Muscle of back (tissue), 13 donors: ENCODE measurements at places on chromosomes 13 and 19. TPM values are rescaled to one million over a fixed set of nuclear protein-coding genes. Genes with fewer than 3 reads are reported as not detected.

The FFAR3 gene
- polyA plus RNA-seq: 0.13 TPM

DNA sequence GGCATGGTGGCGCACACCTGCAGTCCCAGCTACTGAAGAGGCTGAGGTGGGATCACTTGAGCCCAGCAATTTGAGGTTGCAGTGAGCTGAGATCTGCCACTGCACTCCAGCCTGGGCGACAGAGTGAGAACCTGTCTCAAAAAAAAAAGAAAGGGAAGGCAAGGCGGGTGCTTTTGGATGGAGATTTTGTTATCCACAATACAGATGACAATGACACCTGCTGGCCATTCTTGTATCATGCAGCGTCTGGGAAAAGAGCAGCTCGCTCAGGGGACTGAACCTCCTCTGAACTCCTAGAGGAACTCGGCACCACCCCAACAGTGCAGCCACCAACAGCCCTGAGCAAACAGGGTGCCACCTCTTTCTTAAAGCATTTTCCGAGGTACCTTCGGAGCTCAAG, 22.8 kb downstream of the HAUS8 start:
- DNase-seq: peak; percentile 64

GRCh38 chr13:102400675-102401145, 1.1 kb downstream of the FGF14 start:
- peak; percentile 38 for DNase-seq

DNA sequence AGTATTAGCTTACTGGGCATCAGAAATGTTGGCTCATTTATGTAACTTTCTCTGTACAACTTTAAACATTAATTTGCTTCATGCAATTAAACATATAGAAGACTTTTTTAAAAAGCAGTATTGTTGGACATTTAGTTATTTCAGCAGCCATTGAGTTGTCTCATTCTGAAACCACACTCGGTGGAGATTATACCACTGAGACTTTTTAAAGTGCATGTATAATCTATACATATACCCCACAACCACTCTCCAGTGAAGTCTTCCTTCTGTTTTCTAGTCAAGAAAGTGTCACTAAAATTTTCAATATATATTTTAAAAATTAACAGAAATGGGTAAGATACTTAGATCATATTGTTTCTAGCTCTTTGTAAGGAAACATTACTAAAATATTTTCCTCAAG, 15.5 kb downstream of the SETDB2 start:
- no peak for DNase-seq

The PABPC3 gene
- 0.73 TPM for polyA plus RNA-seq

GRCh38 chr13:40094056-40094455, 438.6 kb downstream of the COG6 start:
- no peak for DNase-seq

- DNase-seq: no peak
Measured at GRCh38 chr19:4012975-4013634, 5.6 kb downstream of the PIAS4 start.

The SYT5 gene
- polyA plus RNA-seq: not detected

GRCh38 chr13:98781470-98781869, 29.0 kb upstream of the SLC15A1 start:
- DNase-seq: no peak

DNA sequence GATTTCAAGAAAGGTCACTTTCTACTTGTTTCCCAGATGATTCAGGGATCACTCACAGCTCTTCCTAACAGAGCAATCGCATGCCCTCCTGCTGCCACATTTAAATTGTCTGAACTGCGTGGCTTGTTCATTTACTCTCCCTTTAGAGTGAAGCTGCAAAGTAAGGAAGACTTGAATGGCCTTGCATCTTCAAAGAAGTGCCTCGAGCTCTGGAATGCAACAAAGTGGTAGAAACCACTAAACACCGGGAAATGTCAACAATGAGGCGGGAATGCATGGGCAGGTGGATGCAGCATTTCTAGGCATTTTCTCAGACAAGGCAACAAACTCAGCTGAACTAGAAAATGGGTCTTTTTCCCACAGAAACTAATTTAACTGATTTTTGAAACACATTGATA, 10.3 kb upstream of the DACH1 start:
- DNase-seq: no peak

The FLT1 gene
- 20.6 TPM for polyA plus RNA-seq

DNA sequence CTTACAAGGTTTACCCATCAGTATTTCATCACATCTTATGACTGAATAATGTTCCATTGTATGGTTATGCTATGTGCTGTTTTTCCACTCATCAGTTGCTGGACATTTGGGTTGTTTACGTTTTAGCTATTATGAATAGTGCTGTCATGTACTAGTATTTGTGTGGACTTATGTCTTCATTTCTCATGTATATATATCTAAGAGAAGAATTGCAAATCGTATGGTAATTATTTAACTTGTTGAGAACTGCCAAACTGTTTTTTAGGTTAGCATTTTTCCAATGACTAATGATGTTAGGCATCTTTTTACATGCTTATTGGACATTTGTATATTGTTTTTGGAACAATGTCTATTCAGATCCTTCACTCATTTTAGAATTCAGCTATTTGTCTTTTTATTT, 368.3 kb downstream of the LMO7 start:
- DNase-seq: no peak

DNA sequence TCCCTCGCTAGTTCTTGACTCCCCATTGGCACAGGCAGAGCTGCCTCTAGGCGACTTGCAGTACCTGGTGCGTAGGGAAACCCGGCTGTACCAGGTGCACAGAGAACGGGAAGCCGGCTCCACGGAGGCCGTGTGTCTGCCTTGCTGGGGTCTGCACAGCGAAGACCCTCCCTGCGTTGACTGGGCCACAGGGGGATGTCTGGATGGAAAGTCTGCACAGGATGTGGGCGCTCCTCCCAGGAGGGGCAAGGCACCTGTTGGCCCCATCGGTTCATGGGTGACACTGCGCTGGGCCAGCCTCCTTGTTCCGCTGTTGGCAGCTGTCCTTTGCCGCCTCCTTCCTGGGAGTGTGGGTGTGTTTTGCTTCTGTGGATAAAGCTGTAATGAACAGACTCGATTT, 138.3 kb downstream of the TEX29 start:
- no peak for DNase-seq

GRCh38 chr19:29484876-29485275, 40.9 kb upstream of the VSTM2B start:
- no peak for DNase-seq

The FGF22 gene
- not detected for polyA plus RNA-seq

- no peak for DNase-seq
Measured at GRCh38 chr19:41698746-41699230, 9.6 kb upstream of the CEACAM5 start.

The MED4 gene
- polyA plus RNA-seq: 55.7 TPM

GRCh38 chr19:48006762-48007161, 12.3 kb downstream of the ELSPBP1 start:
- DNase-seq: no peak

The NLRP4 gene
- not detected for polyA plus RNA-seq

- DNase-seq: no peak
Measured at GRCh38 chr13:27034678-27035111, 136.9 kb downstream of the USP12 start.

The PLEKHG2 gene
- 54.0 TPM for polyA plus RNA-seq

- peak; percentile 38 for DNase-seq
Measured at GRCh38 chr13:112968910-112969691, at the start of gene MCF2L. MCF2L (plus strand) TSS chr13:112969214; CDS start chr13:112969380, 166 bp downstream.

The MIA gene
- 2.2 TPM for polyA plus RNA-seq

DNA sequence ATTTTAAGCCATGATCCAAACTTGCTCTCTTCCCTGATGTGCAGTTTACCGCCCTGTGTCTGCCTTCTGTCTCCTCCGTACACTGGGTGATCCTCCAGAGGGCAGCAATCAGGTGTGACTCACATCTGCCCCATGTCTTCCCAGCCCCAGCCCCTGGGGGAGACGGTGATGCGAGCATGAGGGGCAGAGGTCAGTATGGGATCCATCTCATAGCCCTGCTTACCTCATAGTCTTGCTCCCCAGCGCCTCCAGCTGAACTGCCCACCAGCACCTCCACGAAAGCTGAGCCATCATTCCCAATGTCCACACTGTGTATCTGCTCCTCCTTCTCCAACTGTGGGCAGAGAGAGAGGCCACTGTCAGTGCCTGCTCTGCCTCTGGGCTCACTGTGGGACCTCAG, 14.6 kb downstream of the XRCC1 start:
- no peak for DNase-seq

The TEX101 gene
- not detected for polyA plus RNA-seq

- DNase-seq: no peak
Measured at GRCh38 chr13:110506859-110507566, 54.5 kb downstream of the RAB20 start.

DNA sequence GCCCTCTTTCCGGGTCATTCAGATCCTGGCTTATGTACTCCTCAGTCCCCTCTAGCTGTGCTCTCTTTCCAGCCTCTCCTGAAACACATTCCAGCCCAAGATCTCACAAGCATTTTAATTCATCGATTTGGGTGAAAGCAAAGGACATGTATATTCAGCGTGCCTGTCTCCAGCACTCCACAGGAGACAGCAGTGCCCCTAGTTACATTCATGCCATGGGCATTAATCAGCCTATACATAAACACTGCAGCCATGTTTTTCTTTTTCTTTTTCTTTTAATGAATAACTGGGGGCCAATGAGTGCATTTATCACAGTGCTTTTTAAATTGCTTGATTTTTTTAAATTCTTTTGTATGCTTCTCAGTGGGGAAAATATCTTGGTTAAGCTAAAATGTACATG, 199.1 kb downstream of the DCT start:
- no peak for DNase-seq

The ZNF844 gene
- 8.5 TPM for polyA plus RNA-seq

The R3HDM4 gene
- 28.1 TPM for polyA plus RNA-seq

DNA sequence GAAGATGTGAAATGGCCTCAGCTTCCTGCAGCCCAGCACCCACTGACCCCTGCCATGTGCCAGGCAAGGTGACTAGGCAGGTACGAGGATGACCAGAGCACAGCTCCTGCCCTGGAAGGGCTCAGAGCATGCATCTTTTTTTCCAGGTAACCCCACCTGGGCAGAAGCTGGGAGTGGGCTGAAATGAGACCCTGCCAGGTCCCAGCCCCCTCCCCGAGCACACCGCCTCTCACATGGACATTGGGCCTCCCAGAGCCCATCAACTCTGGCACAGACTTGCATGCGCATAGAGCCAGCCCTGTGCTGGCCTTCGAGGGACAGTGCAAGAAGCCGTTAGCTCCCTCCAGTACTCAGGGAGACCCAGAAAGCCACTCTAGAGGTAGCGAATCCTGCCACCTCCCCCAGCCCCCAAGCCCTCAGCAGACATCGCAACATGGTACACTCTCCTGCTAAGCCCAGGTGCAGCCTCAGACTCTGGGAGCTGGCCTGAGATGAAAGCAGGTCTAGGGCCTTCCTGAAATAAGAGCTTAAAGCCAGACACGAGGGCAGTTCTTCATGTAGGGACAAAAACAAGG, 8.9 kb upstream of the VSTM2B start:
- DNase-seq: no peak

DNA sequence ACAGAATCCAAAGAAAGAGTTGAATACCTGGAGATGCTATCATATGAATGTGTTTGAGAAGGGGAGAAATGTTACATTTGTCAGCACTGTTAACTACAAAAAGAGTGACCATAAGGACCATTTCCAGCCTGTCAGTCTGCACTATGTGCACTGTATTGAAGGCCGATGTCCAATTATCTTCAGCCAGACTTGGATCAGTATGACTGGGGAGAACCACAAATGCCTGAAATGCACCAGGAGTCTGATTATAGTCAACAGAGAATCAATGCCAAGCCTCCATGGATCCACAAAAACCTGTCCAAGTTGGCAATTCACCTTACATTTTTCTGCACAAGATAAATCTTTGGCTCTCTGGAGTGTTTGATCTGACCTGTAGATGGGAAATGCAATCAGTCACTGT, 697.5 kb upstream of the SGCG start:
- no peak for DNase-seq

DNA sequence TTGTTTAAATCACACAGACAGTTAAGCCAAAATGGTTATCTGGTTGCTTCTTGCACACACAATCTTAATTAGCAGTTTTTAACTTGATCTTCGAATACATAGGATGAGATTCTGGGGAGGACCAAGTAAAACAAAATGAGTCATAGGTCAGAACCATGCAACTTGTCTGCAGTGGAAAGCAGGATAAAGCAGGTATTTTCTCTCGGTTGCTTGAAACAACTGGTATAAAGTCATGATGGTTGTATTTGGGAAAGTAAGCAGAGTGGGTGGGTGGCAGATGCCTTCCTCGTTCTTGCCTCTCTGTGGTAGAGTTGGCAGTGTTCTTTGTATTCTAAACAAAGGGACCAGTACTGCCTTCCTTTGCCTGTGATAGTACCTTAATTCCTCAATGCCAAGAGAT, 167.0 kb downstream of the COG6 start:
- DNase-seq: no peak

The SYNE4 gene
- polyA plus RNA-seq: 0.52 TPM

GRCh38 chr19:46693760-46694159, 23.2 kb downstream of the PRKD2 start:
- DNase-seq: no peak

GRCh38 chr19:48970923-48971395, 5.8 kb downstream of the FTL start:
- DNase-seq: peak; percentile 87

The KLK4 gene
- polyA plus RNA-seq: not detected

The HIF3A gene
- 112 TPM for polyA plus RNA-seq

- no peak for DNase-seq
Measured at GRCh38 chr19:46665072-46665471, 4.1 kb upstream of the DACT3 start.

DNA sequence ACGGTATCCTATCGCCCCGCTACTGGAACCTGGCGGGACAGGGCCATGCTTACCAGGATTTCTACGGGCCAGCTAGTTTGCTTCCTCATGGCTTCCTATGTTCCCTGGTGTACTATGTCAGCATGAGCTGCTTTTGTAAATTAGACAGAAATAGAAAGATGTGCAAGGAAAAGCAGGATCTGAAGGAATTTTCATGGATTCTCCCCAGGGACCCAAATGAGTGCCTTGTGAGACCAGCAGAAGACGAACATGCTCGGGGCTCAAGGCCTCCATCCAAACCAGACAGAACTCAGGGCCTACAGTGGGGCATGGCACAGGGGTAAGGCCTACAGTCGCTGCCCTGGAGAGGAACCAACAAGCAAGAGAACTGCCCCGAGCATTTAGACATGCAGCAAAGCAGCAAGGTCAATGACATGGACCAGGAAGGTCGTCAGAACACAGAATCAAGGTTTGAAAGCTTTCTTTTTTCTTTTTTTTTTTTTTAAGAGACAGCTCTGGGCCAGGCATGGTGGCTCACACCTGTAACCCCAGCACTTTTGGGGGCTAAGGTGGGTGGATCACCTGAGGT, 17.3 kb downstream of the EPS15L1 start:
- DNase-seq: no peak

The COX7A1 gene
- 187 TPM for polyA plus RNA-seq

The KLC3 gene
- polyA plus RNA-seq: 0.28 TPM

The CLDND2 gene
- polyA plus RNA-seq: 0.91 TPM

GRCh38 chr13:23458989-23459388, 25.5 kb upstream of the SACS start:
- DNase-seq: no peak

- peak; percentile 18 for DNase-seq
Measured at GRCh38 chr19:15640294-15640903, at the start of gene CYP4F3. CYP4F3 (plus strand) TSS chr19:15640897; CDS start chr19:15641416, 519 bp downstream.

- no peak for DNase-seq
Measured at GRCh38 chr13:85347251-85347650, 452.0 kb downstream of the SLITRK6 start.
